ENCODE measurements at places on chromosomes 13 and 19.

DNA sequence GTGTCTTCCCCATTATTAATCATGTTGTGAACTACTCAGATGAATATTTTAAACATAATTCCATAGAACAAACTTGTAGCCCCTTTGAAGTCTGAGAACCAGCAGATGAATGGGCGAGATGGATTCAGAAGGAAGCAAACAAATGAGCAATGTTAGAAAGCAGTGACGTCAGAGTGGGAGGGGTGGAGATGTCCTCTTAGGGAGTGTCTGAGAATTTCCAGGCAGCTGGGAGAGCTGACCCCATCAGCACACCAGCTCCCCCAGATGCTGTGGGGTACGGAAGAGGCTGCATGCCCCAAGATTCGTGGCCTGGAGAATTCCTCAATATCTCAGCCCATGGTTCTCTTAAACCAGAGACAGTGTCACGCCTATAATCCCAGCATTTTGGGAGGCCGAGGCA lies 68.6 kb downstream of the DPF1 start:
- peaks cover 74% of the 10 kb centered on the region for H3K36me3 ChIP-seq
- no peaks in the 10 kb centered on the region for H3K27me3 ChIP-seq

GRCh38 chr19:36081894-36082293 lies 27.2 kb downstream of the WDR62 start:
- H3K27ac ChIP-seq: no peak overlapping the region
- no peaks in the 10 kb centered on the region for H3K4me1 ChIP-seq
- peaks cover 2% of the 10 kb centered on the region for H3K36me3 ChIP-seq
- DNase-seq: no peak
- H3K4me3 ChIP-seq: no peak overlapping the region

- H3K36me3 ChIP-seq: no peaks in the 10 kb centered on the region
- H3K4me3 ChIP-seq: no peak overlapping the region
- H3K27ac ChIP-seq: no peak overlapping the region
- no peak for DNase-seq
- H3K4me1 ChIP-seq: no peaks in the 10 kb centered on the region
Measured at GRCh38 chr13:19940106-19940505, 18.4 kb upstream of the ZMYM2 start.

- H3K4me1 ChIP-seq: no peaks in the 10 kb centered on the region
- DNase-seq: no peak
- H3K27ac ChIP-seq: no peak overlapping the region
- H3K4me3 ChIP-seq: no peak overlapping the region
Measured at GRCh38 chr13:34826432-34826831, 115.6 kb upstream of the NBEA start.

- no peak overlapping the region for H3K27ac ChIP-seq
- no peaks in the 10 kb centered on the region for H3K36me3 ChIP-seq
- no peak for DNase-seq
- H3K27me3 ChIP-seq: peaks cover 10% of the 10 kb centered on the region
- H3K4me1 ChIP-seq: no peaks in the 10 kb centered on the region
Measured at GRCh38 chr13:52884429-52885010, 36.1 kb upstream of the PCDH8 start.

GRCh38 chr19:46221981-46222610 lies 7.4 kb upstream of the IGFL1 start:
- DNase-seq: no peak
- H3K4me3 ChIP-seq: no peak overlapping the region
- no peak overlapping the region for H3K27ac ChIP-seq
- H3K36me3 ChIP-seq: no peaks in the 10 kb centered on the region
- H3K4me1 ChIP-seq: no peaks in the 10 kb centered on the region

- no peak overlapping the region for H3K4me3 ChIP-seq
- H3K36me3 ChIP-seq: peaks cover 42% of the 10 kb centered on the region
- no peak for DNase-seq
- peaks cover 3% of the 10 kb centered on the region for H3K4me1 ChIP-seq
- H3K27ac ChIP-seq: no peak overlapping the region
- H3K27me3 ChIP-seq: no peaks in the 10 kb centered on the region
Measured at GRCh38 chr19:42143341-42144234, 11.3 kb upstream of the POU2F2 start.

DNA sequence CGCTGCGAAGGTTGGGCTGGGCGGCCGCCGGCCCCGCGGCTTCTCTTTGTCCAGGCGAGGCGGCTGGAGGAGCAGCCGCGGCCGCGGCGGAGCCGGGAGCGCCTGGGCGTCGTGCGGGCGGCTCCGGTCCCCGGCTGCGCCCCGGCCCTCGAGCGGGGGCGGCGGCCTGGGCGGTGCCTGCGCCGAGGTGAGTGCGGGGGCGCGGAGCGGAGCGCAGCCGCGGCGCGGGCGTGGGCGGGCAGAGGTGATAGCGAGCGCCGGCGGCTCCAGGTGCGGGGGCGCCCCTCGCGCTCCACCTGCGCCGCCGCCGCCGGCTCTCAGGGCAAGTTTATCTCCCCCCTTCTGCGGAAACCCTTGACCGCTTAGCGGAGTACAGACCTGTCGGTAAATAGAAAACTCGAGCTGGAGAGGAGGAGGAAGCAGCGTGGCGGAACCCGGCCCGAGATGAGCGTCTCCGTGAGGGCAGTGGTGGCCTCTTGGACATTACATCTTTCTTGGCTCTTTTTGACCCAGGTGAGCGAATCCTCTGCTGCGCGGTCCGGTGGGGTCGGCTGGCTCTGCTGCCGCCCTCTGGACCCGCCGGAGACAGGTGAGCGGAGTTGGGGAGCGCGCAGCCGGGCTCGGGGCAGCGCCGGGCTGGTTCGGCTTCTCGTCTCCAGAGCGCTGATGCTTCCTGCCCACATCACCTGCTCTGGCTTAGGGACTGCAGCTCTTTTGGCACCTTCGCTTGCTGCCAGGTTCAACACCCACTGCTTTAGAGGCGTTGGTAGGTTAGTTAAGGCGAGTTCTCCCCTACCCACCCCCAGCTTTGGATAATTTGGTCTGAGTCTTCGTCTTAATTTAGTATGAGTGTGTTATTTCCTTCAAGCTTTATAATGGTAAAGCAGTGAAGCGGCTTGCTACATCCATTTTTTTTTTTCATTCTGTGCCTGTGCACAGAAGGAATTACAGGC lies at the start of gene MTUS2:
Gene MTUS2, plus strand, starts transcription at position 241 of the 953 bp plus-strand sequence.
- peaks cover 11% of the 10 kb centered on the region for H3K4me1 ChIP-seq
- DNase-seq: no peak

- H3K27me3 ChIP-seq: no peaks in the 10 kb centered on the region
- no peak overlapping the region for H3K27ac ChIP-seq
- no peaks in the 10 kb centered on the region for H3K4me1 ChIP-seq
- H3K36me3 ChIP-seq: no peaks in the 10 kb centered on the region
Measured at GRCh38 chr19:11166281-11167142, 10.9 kb upstream of the SPC24 start.

DNA sequence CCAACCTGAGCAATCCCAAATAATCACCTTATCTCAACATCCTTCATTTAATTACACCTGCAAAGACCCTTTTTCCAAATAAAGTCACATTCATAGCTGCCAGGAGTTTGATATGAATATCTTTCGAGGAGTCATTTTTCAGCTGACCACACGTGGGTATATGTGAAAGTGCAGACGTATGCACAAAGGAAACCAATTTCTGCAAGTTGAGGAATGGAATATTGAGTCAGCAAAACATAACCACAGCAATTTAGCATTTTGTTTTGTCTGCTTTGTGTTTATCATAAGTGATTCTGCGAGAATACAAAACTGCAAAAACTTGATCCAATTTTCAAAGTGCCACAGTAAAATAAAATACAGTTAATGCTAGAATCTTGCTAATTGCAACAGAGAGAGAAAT lies 295.9 kb downstream of the SUCLA2 start:
- no peak overlapping the region for H3K4me3 ChIP-seq
- H3K27me3 ChIP-seq: no peaks in the 10 kb centered on the region
- no peaks in the 10 kb centered on the region for H3K4me1 ChIP-seq
- no peak for DNase-seq
- no peak overlapping the region for H3K27ac ChIP-seq
